ENCODE measurements at places on chromosomes 11 and 22. TPM values are rescaled to one million over a fixed set of nuclear protein-coding genes. Genes with fewer than 3 reads are reported as not detected.
A peak's percentile ranks its signal among the peaks of the same experiment; 100 is the strongest.

DNA sequence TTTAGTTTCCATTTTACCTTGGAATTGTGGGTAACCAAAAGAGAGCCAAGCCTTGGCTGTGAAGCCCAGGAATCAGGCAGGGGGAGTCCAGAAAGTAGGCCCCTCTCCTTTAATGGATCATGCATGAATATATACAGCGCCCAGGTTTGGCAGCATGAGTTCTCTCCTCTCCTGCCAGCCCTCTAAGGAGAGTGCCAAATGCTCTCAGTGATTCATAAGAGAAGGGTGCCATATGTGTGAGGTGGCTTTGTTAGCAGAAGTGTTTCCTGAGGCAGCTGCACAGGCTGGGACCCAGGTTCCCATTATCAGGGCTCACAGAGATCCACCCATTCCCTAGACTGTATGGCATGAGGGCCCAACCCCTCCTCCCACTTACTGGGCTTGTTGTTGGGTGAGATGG lies 52.3 kb upstream of the SCUBE2 start:
- no peak for DNase-seq

DNA sequence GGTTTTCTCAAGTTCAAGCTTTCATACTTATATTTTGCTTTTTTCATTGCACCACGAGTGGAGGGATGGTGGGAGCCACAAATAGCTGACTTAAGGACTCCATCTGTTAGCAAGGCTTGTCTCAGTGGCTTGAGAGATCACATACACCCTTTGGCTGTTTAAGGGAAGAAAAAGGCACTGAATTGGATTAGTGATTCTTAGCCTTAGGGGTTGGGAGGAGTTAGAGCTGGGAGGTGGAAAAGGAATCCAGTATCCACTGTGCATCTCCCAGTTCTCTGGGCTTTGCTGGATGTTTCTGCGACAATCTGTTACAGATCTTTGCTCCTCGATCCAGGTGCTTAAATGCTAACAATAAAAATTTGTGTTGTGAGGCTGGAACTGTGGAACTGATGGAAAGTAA lies 593.6 kb downstream of the CNTN5 start:
- no peak for DNase-seq

DNA sequence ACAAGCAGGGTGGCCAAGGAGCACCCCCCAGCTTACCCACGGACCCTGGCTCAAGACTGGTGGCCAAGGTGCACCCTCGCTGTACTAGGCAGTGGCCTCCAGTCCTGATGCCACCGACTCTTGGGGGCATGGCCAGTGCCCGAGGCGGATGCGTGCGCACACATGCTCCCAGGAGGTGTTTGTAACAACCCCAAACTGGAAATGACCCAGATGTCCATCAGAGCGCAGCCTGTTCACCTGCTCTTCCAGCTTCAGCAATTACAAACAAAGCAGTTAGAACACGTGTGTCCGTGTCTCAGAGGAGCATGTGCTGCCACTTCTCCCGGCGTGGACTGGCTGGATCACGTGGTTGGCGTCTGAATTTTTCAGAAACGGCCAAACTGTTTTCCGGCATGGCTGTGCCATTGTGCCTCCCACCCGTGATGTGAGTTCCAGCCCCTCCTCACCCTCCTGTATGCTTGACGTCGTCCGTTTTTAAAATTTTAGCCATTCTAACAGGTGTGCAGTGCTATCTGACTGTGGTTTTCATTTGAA lies 7.1 kb upstream of the MUC6 start:
- no peak for DNase-seq

DNA sequence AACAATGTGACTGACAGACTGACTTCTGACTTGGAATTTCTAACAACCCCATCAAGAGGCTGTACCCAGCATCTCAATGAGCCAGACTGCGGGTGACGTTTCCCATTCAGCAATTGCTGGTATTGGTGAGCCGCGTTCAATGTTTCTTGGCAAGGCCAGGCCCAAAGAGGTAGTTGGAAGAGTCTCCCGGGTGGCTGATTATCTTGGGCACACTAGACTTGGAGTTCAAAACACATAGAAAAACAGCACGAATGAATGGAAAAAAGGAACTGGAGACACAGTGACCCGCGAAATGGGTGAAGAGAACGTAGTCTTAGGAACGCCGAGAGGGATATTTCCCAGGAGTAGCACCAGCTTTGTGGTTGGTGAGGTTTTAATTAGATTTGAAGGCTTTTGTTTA lies 115.7 kb downstream of the RPS6KA4 start:
- DNase-seq = no peak

DNA sequence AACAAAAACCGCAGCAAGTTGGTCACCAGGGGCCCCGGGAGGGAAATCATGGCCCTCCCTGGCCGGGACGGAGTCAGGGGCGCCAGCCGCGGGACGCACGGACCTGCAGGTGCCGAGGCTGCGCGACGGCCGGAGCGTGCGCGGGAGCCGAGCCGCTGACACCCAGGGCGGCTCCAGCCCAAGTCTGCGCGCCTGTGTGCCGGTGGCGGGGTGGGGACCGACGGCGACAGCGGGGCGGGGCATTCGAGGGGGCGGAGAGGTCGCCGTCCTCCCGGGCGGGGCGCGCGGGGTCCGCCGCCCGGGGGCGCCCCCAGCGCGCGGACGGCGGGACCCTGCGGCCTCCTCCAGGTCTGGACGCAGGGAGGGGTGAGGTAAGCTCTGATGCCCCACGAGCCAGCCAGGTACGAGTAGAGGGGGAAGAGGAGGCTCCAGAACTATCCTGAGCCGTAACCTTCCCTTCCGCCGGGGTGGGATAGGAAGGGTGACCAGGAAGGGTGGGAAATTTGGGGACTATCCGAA lies at the start of gene ESAM:
Gene ESAM, minus strand, starts transcription at position 186 of the 519 bp plus-strand sequence. Its CDS starts 136 bp downstream, at position 50.
- DNase-seq = peak; percentile 69

DNA sequence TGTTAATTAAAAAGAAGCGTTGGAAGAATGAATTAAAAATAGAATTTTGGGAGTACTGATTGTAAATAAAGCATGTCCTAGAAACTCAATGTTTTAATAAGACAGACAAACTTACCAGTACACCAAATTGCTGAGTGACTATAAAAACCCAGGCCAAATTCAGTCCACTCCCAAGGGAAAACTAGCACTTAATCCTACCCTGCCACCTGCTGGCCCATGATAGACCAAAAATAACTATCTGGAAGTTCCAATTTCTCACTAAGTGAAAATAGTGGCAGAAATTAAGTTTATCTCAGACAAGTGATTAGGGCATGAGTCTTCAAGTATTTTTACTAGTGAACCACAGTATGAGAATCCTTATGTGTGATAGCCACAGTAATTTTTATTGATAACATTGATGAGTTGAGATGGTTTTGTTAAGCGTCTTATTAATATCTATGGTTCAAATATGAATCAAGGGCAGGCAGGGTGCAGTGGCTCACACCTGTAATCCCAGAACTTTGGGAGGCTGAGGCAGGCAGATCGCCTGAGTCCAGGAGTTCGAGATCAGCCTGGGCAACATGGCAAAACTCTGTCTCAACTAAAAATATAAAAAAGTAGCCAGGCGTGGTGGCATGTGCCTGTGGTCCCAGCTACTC lies 9.8 kb upstream of the DDX10 start:
- DNase-seq = peak; percentile 28

GRCh38 chr11:9574622-9575259 lies 1.3 kb downstream of the WEE1 start:
- DNase-seq = peak; percentile 22

DNA sequence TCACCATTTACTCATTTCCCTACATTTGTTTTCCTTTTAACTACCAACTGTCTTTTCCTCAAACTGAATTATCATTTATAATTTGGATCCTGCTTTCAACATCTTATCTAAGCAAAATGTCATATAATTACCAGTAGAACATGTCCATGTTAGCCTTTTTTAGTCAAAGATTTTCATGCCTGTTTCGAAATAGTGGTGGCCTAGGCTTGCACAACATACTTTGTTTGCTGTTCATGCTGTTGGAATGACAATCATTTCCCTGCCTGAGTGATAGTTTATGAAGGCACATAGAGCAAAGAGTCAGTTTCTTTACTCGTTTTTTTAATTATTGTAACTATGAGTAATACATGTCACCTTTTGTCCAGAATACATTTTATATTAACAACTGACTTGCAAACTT lies 144.3 kb upstream of the ANO3 start:
- DNase-seq = no peak

GRCh38 chr22:47340851-47341436 lies 578.5 kb downstream of the TBC1D22A start:
- no peak for DNase-seq

DNA sequence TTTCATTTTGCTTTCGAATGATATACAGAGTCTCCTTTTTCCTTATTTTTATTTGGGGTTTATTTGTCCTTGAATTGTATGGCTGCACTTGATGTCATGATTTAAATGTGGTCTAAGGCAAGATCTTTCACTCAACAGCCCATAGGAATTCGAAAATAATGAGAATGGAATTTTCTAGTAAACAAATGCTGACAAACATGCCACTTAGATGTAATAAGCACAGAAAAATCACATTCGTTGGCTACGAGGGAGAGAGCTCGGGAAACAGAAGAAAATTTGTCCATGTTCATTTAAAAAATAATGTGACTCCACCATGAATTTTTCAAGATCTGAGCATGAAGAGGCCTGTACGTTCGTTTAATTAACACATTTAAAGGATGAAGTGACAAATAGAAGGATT lies 73.0 kb downstream of the BLID start:
- DNase-seq = no peak

GRCh38 chr22:49716441-49716840 lies 111.2 kb downstream of the BRD1 start:
- DNase-seq = no peak

DNA sequence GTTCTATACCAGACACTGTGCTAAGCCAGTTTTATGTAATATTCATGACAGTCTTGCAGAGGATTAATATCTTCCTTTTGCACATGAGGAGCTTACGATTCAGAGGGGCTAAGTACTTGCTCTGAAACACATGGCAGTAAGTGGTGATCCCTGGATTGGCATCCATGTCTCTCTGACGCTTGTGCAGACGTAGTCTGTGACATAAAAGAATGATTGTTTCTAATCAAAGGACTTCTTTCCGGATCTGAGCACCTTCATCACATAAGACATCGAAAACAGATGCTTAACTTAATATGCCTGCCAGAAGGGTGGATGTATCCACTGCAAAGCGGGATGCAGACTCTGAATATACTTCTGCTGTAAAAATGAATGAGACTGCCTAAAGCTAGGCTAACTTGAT lies 74.8 kb downstream of the ARHGAP42 start:
- no peak for DNase-seq

TIGD3 gene
- total RNA-seq = 0.42 TPM

NAALADL1 gene
- 6.3 TPM for total RNA-seq

C11orf87 gene
- not detected for total RNA-seq
